ENCODE measurements at places on chromosomes 11 and 22. TPM values are rescaled to one million over a fixed set of nuclear protein-coding genes. Genes with fewer than 3 reads are reported as not detected.

The OR51B4 gene
- total RNA-seq: not detected

The PRODH gene
- 5.6 TPM for total RNA-seq

The MMP7 gene
- total RNA-seq: 3.6 TPM

The SHANK3 gene
- 7.2 TPM for total RNA-seq

The GLYATL1 gene
- 0.79 TPM for total RNA-seq

The TSPAN18 gene
- 17.0 TPM for total RNA-seq

The TMEM218 gene
- total RNA-seq: 23.1 TPM

The CD248 gene
- total RNA-seq: 31.2 TPM

The PGGHG gene
- total RNA-seq: 9.0 TPM

DNA sequence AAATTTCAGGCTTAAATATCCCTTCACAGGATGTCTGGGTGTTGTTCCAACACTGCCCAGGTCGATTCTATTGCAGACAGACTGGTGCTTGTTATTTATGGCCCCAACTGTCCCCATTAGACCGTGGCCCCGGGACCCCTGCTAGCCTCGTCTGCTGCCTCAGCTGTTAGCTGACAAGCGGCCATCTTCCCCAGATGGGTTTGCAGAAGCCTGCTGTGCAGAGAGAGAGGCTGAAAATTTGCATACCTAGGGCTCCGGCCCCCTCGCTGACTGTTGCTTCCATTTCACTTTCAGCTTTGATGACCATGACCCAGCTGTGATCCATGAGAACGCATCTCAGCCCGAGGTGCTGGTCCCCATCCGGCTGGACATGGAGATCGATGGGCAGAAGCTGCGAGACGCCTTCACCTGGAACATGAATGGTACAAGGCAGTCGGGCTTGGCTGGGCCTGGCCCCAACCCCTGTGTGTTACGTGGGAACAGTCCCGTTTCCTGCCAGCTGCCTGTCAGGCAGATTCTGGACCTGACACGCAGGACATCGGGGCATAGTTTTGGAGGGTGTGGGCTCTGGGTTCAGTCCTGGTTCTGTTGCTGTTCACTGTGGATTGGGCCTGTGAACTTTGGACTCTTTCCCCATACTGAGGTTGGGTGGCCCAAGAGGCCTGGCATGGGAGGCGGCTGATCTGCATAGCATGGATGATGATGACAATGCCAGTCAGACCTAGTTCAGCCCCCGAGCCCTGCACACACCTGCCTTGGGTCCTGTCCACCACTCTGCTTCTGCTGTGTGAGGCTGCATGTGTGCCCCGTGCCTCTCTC lies 16.4 kb downstream of the SMARCB1 start:
- DNase-seq: no peak

- no peak for DNase-seq
Measured at GRCh38 chr11:33347490-33348125, 90.4 kb downstream of the HIPK3 start.

DNA sequence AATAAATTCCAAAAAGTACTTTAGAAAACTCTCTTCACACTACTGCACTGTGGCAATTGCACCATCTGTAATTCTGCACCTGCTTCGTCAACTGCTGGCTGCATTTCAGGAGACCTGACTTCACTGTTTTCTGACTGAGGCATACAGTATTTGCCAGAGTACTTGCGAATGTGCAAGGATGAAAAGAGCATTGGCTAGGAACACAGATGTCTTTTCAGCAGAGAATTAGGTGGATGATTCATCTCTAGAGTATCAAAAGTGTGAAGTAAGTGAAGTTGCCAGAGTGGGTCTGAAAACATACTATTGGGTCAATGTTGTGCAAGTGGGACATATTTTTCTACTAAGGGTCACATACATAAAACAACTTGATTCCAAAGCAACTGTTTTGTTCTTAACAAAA lies 427.5 kb upstream of the CCDC90B start:
- DNase-seq: peak; percentile 6

DNA sequence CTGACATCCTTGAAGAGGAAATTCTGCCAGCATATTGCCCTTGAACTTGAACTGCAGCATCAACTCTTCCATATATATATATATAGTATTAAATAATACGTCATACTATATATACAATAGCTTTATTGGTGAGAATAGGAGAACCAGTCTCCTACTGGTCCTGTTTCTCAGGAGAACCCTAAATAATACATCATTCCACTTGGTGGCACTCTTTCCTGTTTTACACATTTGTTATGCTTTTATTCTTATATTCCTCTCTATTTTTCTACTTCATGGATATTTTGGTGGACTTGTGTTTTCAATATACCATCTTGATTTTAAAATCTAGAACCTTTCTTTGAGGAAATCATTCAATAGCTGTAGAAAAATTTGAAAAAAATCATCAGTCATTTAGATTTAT lies 193.3 kb downstream of the TRPC6 start:
- no peak for DNase-seq

GRCh38 chr22:22019659-22020424 lies 37.3 kb upstream of the TOP3B start:
- no peak for DNase-seq

- no peak for DNase-seq
Measured at GRCh38 chr22:36104435-36104834, 56.1 kb downstream of the APOL3 start.

DNA sequence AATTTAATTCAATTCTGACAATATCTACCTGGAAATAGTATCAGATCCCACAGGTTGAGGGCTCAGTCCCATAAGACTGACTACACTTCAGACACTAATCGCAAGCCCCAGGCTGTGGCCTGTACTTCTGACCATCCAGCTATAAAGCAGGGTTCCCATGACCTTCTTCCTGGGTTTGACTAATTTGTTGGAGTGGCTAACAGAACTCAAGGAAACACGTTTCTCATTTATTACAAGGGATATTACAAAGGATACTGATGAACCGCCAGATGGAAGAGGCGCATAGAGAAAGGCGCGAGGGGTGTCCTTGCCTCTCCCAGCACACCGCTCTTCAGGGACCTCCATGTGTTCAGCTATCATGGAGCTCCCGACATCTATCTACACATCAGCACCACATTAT lies 13.7 kb downstream of the CLTCL1 start:
- no peak for DNase-seq

- DNase-seq: no peak
Measured at GRCh38 chr11:22554221-22554620, 71.4 kb downstream of the FANCF start.

DNA sequence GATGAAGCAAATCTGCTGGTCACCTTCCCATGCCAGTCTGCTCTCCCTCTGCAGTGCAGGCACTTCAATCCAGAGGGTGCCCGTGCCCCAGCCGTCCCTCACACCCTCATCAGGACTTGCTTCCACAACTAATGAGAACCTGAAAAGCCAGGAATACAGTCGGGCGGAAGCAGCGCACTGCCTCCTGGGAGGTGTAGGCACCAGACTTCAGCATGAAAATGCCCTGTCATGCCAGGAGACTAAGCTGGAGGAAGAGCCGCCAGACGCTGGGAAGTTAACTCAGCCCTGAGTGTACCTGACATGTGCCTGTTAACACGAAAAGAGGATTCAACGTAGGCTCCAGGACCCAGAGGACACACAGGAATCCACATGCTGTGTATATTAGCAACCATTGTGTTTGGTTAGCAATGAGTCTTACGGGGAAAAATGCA lies 40.1 kb upstream of the FLI1 start:
- peak; percentile 24 for DNase-seq

- DNase-seq: no peak
Measured at GRCh38 chr11:44764583-44764982, 37.8 kb downstream of the TSPAN18 start.

GRCh38 chr11:67024966-67025365 lies 2.0 kb downstream of the SYT12 start:
- no peak for DNase-seq

- no peak for DNase-seq
Measured at GRCh38 chr11:67034350-67034749, 11.4 kb downstream of the SYT12 start.

- DNase-seq: no peak
Measured at GRCh38 chr11:65854852-65855837, 2.8 kb downstream of the CFL1 start.

GRCh38 chr22:33579448-33580093 lies 340.7 kb downstream of the LARGE1 start:
- no peak for DNase-seq

DNA sequence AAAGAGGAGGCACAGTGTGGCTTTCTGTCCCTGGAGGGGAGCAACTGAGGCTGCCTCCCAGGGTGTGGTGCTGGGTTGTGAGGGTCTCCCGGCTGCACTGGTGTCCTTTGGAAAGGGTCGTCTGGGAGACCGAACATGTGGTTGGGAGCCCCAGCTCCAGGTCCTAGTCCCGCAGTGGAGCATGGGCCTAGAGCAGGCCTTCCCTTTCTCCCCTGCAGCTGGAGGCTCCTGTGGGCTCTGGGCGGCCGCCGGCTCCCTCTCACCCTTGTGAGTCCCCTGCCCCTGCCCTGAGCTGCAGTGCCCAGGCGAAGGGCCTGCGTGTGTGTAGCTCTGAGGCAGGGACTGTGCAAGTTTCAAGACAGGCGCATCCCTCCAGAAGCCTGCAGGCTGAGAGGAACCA lies 1492.7 kb downstream of the BRD1 start:
- no peak for DNase-seq

GRCh38 chr11:77879218-77879617 lies 58.3 kb downstream of the AAMDC start:
- no peak for DNase-seq

DNA sequence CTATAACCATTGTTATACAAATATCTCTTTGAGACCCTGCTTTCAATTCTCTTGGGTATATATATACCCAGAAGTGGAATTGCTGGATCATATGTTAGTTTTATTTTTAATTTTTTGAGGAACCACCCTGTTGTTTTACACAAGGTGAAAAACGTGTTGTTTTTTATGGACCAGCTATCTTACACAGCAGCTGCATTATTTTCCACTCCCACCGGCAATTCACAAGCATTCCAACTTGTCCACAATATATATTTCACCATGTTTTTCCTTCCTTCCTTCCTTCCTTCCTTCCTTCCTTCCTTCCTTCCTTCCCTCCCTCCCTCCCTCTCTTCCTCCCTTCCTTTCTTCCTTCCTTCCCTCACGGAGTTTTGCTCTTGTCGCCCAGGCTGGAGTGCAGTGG lies 6.3 kb upstream of the APOL5 start:
- DNase-seq: no peak

DNA sequence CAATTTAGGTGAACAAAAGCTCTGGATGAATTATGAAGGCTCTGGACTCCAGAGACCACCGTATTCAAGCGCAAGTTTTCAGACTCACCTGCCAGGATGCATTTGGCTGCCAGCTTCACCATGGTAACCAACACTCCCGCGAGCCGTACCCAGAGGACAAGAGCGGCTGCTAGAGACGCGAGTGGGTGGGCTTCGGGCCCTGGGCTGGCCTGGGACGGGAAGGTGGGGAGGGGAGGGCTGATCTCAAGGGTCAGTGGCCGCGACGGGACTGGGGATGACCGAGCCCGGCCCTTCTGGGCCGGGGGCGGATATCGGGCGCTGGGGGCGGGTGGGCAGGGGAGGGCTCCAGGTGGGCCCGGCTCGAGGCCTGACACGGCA lies 344 bp downstream of the IFT27 start:
- no peak for DNase-seq

DNA sequence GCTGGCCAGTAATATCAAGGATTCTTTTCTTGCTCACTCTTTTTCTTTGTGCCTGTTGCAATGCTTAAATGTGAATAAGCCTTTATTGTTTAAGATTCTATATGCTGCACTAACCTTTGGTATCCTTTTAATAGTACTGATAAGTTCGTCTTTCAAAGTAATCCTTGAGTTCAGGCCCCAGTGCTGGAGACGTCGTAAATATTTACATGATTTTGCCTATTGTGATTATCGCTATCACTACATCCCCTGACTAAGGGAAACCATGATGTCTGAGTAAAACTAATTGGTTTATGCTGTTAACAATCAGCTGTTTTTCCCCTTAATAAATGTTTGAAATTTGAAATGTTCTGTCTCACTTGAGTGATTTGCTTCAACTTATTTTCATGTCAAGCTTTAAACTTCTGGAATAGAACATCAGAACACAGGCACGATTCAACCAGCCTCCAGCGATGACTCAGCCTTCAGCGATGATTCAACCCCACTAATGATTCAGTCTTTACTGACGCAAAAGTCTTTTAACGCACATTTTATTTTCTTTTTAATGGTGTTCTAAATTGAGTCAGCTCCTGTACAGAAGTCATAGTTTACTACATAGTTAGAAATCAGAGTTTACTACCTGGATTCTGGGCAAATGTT lies 3.9 kb downstream of the HTATIP2 start:
- no peak for DNase-seq

DNA sequence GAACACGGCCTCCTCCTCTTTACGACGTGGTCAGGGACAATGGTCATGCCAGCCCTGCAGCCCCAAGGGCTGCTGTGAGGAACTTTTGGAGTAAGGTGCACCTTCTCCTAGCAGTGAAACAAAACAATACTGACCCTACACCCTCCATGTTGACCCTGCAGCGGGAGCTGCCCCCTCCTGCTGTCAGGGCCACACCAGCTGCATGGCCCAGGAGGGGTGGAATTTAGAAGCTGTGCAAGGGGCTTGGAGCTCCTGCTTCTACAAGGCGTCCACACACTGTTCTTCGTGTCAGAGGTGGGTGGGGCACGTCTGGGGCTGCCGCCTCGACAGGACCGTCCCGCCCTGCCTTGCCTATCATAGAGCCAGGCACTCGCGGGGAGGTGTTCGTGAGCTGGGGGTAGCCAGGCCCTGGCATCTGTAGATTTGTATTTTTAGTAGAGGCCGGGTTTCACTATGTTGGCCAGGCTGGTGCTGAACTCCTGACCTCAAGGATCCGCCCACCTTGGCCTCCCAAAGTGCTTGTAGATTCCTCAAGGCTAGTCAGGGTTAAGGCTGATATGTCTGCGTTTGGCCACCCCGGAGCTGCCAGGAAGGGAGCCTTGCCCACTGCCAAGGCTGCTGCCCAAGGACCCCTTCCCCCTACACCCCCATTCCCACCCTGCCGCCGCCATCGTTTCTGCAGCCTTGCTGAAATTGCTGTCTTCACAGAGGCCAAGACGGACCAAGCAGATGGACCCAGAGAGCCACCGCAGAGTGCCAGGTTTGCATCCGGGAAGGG lies 15.9 kb downstream of the INCENP start:
- no peak for DNase-seq

Data from skin of body (tissue), 3 donors.